NCI-H1048 (cell line): ENCODE measurements at places on chromosomes 13 and 19.
A peak's percentile ranks its signal among the peaks of the same experiment; 100 is the strongest.

DNA sequence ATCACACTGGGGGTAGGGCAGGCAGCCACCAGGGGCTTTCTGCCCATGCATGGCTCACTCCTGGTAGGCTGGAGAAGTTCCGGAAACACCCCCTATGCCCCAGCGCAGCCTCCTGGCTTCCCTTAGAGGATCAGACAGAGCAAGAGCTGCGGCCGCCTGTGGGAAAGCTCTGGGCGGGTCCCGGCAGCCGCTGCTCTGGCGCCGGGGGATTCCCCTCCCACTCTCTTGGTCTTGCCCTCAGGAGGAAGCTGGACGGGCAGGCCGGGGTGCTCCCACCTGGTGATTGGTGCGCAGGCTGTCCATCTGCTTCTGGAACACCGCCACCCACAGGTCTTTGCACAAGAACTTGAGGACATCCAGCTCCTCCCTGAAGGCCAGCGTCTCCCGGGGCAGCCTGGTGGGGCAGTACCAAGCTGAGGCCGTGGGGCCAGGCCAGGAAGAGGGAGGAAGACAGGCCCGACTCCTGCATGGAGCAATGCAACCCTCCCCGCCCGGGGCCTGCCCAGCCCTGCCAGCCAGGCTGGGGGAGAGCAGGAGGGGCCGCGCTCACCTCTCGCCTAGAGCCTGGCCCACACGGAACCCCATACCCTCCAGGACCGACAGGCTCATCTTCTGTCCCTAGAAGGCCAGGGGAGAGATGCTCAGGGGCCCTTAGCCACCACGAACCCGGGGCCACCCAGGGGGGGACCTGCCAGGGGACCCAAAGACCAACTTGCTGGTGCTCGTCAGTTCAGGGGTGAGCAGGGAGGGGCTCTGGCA is 4.0 kb upstream of the NKPD1 start:
- DNase-seq, result no peak

- DNase-seq, result no peak
These were observed 9.2 kb downstream of the PLPP2 start for GRCh38 chr19:281992-282391.

DNA sequence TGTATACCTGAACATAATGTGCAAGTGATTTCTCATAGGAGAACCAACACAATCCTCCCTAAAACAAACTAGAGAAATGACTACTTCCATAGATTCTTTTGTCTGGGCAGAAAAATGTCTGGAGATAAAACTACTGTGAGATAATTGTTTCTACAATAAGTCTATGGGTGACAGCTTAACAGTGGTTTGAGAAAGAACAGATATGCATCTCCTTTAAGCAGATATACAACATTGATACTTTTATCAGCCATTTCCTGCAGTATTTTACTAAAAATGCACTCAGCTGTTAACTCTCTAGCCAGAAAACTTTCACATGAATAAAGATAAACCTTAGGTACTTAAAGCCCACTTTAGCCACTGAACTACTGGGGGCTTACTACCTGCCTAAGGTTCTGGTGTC is 1132.4 kb downstream of the EFNB2 start:
- no peak for DNase-seq

DNA sequence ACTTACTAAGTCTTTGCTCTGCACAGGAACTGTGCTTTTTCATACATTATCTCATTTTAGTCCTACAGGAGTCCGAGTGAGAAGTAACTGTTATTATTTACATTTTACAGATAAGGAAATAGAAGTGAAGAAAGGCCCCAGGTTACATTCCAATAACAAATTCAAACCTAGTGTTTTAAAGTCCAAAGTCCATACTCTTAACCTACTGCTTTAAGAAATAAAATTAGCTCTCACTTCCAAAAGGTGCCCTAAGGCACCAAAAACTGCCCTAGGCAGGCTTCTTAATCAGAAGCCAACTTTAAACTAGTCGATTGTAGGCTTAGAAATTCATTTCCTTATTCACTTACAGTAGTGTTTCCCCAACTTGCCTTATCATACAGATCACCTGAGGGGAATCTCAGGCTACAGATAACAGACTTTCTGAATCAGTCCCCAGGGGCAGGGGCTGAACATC is 555.9 kb downstream of the DIAPH3 start:
- no peak for DNase-seq

- DNase-seq, result no peak
These were observed 35.6 kb downstream of the C13orf46 start for GRCh38 chr13:113938246-113938645.

DNA sequence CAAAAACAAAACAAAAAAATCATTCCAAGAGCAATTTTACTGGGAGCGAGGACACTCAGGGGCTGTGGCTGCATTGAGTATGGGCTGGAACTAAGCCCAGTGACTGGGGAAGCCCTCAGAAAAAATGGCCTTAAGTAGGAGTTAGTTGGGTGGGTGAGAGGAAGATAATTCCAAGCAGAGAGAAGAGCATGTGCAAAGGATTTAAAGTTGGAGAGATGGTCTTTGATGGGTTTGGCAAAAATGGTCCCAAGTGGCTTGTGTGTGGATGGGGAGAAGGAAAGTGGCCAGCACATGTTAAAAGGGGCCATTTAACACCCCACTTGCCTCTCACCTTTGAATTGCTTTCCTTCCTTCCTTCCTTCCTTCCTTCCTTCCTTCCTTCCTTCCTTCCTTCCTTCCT is 6.7 kb upstream of the CYP4F22 start:
- no peak for DNase-seq

DNA sequence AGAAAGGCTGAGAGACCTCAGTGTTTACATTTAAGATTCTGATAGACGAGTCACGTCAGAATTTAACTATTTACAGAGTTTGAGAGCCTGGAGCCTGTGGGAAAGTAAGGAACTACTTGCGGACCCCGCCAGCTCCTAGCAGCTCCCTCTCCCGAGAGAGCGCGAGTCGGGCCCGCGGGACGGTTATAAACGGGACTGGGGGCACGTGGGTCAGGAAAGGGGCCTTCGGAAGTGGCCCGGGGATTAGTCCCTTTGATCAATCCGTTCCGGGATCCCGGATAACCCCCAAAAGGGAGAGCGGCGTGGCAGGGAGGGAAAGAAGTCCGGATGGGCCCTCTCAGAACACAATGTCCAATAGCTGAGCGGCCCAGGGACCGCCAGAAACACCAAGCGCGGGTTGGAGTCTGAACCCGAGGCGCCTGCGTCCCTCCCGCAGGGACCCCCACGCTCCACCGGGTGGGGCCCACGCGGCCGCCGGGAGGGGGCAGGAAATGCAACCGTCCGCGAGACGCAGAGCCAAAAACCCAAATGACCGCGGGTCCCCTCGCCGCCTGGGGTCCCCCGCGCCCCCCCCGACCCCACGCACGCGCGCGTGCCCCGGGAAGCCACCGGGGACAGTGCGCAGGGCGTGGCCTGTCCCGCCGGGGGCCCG is 3.6 kb downstream of the ZIC5 start:
- DNase-seq, result no peak

GRCh38 chr13:29435125-29435911 is 160.2 kb downstream of the SLC7A1 start:
- DNase-seq, result no peak

DNA sequence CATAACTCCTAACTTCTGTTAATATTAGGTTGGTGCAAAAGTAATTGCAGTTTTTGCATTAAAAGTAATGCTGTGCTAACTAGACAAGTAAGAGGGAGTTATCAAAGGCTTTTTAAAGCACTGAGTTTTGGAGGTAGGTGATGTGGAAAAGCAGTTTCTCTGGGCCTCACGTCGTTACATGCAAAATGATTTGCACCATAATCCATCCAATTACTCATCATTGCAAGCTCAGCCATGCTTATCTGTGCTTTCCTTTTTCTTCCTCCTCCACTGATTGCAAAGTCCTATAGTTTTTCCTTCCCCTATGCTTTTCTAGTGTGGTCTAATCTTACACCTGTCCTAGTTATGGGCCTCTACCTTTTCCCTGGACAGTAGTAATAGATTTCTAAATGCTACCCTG is 35.4 kb upstream of the INTS6 start:
- DNase-seq, result no peak

- peak; percentile 73 for DNase-seq
These were observed at the start of gene ZNF626 for GRCh38 chr19:20661150-20661819. TSS of gene ZNF626 (minus strand) at chr19:20661571. CDS start at chr19:20661446, 125 bp downstream.

- DNase-seq, result no peak
These were observed 118.0 kb upstream of the POSTN start for GRCh38 chr13:37716420-37717195.
